EL (cell line): ENCODE measurements at places on chromosomes 13 and 19.

DNA sequence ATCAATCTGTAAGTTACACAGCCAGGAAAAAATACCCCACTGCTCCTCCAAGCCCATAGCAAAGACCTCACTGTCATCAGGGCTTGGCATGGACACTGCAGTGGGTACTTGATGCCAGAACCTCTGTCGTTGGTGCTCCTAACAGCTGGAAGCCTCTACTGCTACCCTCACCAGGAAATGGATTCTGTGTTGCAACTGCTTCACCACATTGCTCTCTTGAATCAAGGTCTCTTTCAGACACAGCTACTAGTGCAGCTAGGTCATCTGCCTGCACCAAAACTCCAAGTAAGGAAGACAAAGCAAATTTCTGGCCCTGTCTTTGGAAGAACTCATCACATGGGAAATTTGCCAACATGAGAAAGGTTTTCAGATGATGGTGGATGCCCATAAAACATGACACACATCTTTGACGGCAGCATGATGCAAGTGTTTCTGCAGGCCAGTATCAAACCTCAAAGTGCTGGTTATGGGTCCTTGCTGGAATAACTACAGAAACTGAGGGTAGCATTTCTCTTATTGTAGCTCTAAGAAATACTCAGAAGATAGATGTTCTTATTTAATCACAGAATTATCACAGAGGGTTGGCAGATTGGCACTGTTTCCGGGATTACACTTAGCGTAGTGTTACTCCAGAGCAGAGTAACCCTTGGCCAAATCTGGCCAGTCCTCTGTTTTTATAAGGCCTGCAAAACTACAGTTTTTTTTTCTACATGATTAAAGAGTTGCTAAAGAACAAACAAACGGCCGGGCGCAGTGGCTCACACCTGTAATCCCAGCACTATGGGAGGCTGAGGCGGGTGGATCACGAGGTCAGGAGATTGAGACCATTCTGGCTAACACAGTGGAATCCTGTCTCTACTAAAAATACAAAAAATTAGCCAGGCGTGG is 12.9 kb upstream of the PCCA start:
- DNase-seq, result peak; percentile 21

DNA sequence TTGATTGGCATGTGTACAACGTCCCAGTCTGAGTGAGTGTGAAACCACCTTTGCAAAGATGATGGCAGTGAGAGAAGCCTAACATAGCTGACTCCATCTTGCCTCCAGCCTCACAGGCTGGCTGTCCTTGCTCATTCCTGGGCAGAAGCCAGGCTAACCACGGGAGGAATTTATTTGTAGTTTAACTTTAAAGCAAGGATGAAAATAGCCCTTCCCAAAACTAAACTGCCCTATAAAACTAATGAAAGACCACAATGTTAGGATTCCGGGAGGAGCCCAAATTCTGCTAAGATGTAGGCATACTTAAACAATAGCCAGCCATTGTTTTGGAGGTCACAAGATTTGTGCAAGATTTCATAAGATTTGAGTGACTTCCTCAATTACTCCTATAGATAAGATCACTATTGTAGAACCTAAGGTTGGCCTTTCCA is 96.6 kb upstream of the LSM14A start:
- DNase-seq, result peak; percentile 53

GRCh38 chr13:29993716-29994488 is 143.5 kb upstream of the UBL3 start:
- peak; percentile 85 for DNase-seq

DNA sequence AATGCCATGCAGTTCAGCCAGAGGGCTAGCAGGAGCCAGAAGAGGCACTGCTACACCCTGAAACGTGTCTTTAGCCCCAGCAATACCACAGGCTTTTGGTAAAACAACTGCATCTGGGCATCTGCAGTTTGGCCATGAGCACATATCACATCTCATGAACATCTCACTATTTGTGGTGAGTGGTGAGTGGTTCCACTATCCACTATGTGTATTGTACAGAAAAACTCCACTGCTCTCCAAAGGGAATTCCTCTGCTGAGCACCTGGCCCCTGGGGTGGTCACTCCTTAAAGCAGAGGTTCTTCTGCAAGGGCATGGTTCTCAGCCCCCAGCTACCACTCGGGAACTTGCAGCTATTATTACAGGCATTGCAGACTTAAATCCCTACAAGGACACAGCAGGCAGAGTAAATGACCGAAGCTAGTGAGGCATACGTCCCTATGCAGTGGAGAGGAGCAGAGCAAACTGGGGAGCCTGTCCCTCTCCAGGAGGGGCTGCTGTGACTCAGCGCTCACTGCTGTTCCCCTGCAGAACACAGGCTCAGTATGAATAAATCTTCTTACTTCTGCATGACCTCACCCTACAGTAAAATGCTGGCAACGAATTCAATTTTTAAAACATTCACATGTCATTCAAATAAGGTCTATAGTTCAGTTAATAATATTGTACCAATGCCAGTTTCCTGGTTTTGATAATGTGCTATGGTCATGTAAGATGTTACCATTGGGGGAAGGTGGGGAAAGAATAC is 332.4 kb upstream of the ZNF507 start:
- no peak for DNase-seq

GRCh38 chr13:21777166-21777565 is 106.3 kb downstream of the FGF9 start:
- no peak for DNase-seq

GRCh38 chr19:42328854-42329253 is 3.4 kb downstream of the MEGF8 start:
- no peak for DNase-seq

- peak; percentile 87 for DNase-seq
Observed at GRCh38 chr13:85313761-85314503, 485.3 kb downstream of the SLITRK6 start.

DNA sequence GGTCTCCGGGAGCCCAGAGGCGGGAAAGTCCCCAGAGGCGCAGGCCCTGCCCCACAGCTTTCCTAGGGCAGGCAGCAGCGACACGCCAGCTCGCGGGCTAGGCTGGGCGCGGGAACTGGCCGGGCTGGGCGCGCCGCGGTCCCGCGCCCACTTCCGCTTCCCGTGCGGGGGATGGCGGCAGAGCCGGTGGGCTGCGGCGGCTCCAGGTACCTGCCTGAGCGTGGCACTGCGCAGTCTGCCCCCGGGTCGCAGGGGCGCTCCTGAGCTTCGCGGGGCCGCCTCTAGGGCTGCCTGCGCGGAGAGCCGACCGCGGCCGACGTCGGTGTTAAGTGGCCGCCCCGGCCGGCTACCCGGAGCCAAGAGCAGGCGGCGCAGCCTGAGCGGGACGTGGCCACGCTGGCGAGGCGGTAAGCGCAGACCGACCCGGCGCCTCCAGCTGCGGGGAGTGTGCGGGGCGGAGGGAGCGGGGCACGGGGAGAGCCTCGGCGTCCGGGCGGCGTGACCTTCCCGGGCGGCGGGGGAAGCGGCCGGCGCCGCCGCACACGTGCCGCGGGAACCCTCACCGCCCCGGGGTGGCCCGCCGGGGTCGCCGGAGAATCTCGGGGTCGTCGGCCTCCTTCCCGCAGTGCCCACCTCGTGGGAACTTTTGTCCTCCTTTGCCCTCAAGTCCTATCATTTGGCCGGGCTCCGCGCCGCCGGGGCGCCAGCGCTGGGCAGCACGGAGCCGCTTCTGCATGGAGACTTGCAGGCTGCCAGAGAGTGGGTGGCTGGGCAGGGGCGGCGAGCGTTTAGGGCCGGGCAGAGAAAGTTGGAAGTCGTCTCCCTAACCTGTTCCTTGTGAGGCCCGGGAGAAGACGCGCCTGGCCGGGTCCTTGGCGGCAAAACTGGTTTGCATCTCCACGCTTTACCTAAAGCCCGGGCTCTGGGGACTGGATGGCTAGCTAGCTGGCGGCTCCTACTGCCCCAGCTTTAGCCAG is 31.4 kb upstream of the MPHOSPH8 start:
- peak; percentile 51 for DNase-seq

- no peak for DNase-seq
Observed at GRCh38 chr19:5417495-5418436, 37.5 kb upstream of the ZNRF4 start.

GRCh38 chr13:107473253-107473652 is 742.1 kb downstream of the LIG4 start:
- DNase-seq, result no peak

DNA sequence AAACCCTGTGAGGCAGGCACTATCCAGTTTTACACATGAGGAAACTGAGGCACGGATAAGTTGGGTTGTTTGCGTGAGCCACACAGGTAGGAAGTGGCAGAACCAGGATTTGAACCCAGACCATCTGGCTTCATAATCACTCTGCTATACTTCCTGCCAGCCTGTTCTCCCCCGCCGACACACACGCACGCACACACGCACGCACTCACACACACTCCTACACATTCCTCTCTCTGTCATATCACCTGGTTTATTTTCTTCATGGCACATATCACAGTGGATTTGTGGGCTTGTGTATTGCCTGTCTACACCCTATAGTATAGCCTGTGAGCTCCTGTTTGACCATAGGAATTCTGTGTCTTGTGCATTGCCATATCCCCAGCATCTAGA is 140.0 kb downstream of the SIPA1L3 start:
- no peak for DNase-seq

- DNase-seq, result peak; percentile 7
Observed at GRCh38 chr13:34862716-34863115, 79.4 kb upstream of the NBEA start.

- DNase-seq, result peak; percentile 33
Observed at GRCh38 chr19:12720851-12721655, 2.7 kb downstream of the TNPO2 start.

GRCh38 chr13:109113427-109113826 is 484.0 kb downstream of the MYO16 start:
- no peak for DNase-seq

- DNase-seq, result no peak
Observed at GRCh38 chr13:51715613-51716012, 88.3 kb downstream of the DHRS12 start.

GRCh38 chr13:85277748-85278147 is 521.5 kb downstream of the SLITRK6 start:
- peak; percentile 79 for DNase-seq

GRCh38 chr13:95874286-95874685 is 178.9 kb downstream of the UGGT2 start:
- DNase-seq, result no peak

DNA sequence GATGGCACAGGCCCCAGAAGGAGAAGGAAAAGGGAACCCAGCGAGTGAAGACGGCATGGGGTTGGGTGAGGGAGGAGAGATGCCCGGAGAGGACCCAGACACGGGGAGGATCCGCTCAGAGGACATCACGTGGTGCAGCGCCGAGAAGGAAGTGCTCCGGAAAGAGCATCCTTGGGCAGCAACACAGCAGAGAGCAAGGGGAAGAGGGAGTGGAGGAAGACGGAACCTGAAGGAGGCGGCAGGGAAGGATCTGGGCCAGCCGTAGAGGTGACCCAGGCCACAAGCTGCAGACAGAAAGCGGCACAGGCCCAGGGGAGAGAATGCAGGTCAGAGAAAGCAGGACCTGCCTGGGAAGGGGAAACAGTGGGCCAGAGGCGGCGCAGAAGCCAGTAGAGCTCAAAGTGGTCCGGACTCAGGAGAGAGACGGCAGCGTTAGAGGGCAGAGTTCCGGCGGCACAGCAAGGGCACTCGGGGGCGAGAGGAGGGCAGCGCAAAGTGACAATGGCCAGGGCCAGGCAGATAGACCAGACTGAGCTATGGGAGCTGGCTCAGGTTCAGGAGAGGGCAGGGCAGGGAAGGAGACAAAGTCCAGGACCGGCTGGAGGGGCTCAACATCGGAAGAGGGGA is 1.1 kb downstream of the PPP1R12C start:
- DNase-seq, result peak; percentile 76

- DNase-seq, result no peak
Observed at GRCh38 chr13:29170436-29171082, 350.4 kb downstream of the MTUS2 start.

- no peak for DNase-seq
Observed at GRCh38 chr19:51091895-51092873, 9.5 kb upstream of the KLK14 start.

- DNase-seq, result peak; percentile 40
Observed at GRCh38 chr13:59690857-59691500, 472.7 kb downstream of the DIAPH3 start.

DNA sequence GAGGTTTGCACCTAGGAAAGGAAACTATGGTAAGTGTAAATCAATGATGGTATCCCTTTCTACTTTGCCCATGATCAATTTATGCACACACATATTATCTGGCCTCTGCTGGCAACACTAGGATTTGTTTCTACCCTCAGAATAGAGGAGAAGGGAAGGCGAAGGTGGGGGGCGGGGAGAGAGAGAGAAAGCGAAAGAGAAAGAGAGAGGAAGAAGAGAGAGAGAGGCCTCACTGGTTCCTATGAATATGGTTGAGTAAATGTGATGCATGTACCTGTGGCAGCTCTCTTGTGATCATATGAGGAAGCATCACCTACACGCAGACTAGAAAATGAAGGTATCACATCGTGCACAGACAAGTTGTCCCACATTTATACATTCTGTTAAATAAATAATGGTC is 882.0 kb upstream of the SLITRK6 start:
- DNase-seq, result no peak

- no peak for DNase-seq
Observed at GRCh38 chr13:43877766-43878165, 1.8 kb downstream of the CCDC122 start.

DNA sequence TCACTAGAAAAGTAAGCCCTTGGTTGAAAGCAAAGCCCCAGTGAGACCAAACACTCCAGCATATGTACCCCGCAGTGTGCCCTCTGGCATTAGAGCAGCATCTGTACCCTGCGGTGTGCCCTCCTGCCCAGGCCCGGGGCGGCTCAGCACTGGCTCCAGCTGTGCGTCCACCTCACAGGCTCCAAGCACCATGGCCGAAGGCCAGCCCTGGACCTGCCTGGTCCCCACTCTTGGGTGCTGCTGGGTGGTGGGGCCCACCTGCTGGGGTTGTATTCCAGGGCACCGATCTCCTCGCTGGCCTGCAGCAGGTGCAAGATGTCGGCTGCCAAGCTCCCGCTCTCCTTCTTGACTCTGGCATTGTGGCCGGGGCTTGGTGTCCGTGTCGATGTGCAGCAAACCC is 230.2 kb downstream of the TUBA3C start:
- DNase-seq, result no peak

DNA sequence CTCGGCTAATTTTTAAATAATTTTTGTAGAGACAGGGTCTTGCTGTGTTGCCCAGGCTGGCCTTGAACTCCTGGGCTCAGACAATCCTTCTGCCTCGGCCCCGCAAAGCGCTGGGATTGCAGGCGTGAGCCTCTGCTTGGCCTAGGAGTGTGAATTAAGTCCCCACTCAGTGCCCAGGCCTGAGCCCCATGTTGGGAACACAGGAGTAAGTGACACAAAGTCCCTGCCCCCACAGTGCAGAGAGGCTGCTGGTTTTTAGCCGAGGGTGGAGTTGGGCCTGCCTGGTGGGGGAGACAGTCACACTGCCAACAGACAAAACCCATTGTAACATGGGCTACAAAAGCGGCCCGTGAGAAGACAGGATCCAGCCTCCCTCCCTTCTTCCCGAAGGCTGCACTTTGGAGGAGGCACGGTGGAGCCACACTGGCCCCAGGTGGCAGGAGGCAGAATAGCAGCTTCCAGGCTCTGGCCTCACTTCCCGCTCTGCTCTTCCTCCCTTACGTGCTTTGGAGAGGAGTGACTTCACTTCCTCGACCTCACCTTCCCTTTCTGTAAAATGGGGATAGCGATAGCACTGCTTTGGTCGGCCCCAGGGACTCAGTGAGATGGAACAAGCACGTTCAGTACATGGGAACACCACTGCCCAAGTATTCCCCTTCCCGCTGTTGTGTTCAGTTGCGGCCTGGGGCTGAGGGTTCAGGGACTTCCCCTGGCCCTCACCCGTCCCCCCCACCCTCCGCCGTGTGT is 15.2 kb upstream of the EHD2 start:
- peak; percentile 81 for DNase-seq

- no peak for DNase-seq
Observed at GRCh38 chr13:45384474-45385174, 33.5 kb downstream of the SLC25A30 start.
